ENCODE measurements at places on chromosomes 7 and 10.

- DNase-seq, result no peak
Measured at GRCh38 chr7:2571409-2571808, 12.6 kb downstream of the IQCE start.

DNA sequence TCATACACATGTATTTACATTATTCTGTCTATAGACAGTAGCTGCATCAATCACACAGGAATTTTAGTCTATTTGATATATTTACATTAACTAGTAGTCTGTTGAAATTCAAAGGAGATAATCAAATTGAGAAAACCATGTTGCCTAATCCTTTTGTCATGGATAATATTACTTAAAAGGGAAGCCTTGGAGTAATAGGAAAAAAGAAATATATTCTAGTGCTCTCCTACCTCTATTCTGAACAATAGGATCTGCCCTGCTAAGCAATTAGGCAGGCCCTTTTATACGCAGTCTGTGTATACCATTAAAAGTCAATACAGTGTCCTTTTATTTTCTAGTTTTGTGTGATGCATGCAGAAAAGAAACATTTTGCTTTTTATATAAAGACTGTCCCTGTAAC is 24.5 kb downstream of the UMAD1 start:
- no peak for DNase-seq

DNA sequence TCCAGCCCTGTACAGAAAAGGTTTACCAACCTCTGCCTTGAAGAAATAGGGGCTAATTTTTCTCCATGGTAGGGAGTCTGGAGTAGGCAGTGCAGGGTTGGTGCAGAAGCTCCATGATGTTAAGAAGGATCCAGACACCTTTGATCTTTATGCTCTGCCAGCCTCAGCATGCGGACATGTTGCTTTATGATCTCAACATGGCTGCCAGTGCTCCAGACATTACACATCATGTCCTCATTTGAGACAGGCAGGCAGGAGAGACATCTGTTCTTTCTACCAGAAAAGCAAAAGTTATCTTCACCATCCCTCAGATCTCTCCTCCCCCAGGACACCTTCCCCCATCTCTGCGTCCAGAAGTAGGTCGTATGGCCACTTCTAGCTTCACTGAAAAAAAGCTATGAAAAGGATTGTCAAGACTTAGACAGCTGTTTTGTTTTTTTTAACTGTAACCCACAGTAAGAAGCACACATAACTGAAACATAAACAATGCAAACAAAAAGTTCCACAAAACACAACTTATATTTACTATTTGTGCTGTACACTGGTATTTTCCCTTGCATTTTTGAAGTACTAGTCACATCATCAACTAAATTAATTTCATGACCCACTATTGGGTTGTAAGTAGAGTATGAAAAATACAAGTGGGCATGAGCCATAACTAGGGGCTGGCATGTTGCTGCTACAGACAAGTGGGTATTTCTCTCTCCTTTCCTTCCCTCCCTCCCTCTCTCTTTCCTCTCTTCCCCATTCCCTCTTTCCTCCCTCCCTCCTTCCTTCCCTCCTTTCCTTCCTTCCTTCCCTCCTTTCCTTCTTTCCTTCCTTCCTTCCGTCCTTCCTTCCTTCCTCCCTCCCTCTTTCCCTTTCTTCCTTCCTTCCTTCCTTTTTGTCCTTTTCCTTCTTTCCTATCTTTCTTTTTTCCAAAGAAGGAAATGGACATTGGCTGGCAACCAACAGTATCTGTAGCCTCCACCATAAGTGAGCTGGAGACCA is 2.6 kb upstream of the RASSF4 start:
- no peak for DNase-seq

GRCh38 chr10:70771311-70772194 is 13.6 kb downstream of the TBATA start:
- no peak for DNase-seq

- no peak for DNase-seq
Measured at GRCh38 chr7:158430308-158431034, 157.2 kb downstream of the PTPRN2 start.

DNA sequence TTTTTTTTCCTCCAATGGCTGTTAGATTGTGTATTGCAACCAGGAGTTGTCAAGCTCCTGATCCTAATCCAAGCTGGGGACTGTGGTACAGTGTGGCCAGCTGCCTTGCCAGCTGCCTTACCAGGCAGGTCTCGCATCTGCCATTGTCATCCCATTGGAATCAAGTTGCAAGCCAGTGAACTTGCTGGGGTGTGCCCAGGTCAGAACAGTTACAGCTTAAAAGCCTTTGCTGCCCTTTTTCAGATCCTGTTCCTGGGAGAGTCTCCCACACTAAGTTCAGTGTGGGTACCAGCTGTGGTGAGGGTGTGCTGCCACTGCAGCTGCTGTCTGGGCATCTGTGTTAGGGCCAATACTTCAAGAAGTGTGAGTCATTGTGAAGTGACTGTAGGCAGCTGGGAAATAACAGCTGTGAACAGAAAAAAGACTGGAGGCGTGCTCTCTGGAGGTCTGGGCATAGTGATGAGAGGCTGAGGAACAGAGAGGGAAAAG is 72.8 kb downstream of the CCNY start:
- no peak for DNase-seq

GRCh38 chr7:24406053-24406788 is 122.2 kb downstream of the NPY start:
- DNase-seq, result no peak

GRCh38 chr10:121788115-121788514 is 139.7 kb downstream of the ATE1 start:
- DNase-seq, result no peak

All from iPS-NIHi11 (cell line).